ENCODE measurements at places on chromosomes 11 and 22.

GRCh38 chr11:115170133-115170815 lies 333.9 kb downstream of the CADM1 start:
- peak; percentile 32 for DNase-seq

DNA sequence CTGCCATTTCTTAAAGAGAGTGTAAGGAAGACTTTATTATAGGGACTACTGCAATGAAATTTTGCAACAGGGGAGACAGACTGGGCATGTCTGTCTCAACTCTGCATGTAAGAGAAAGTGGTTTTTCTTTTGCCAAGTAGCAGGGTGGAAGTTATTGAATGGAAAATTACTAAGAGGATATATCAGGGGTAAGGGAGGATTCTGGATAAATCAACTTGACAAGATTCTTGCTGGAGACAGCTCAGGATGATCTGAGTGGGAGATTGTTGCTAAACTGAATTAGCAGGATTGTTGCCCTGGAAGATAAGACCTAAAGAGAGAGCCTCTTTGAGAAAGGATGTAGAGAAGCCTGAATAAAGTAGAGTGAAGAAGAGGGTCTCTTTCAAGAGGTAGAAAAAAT lies 145.8 kb downstream of the LUZP2 start:
- no peak for DNase-seq

DNA sequence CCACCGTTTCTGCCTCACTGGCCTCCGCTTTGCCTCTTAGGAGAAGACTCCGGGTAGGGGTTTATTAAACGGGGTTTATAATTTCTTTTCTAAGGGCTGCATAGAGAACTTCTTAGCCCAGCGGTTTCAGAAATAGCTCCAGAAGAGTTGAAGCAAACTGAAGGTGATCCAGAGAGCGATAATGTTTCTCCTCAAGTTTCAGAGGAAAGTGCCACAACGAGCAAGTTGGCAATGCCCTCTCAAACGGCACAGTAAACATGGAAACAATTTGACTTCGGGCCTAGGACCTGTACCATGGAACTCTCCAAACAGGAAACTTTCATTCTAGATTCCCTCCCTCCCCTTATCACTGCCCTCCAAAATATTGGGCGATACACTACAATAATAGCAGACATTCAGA lies 1.0 kb downstream of the ADSL start:
- no peak for DNase-seq

DNA sequence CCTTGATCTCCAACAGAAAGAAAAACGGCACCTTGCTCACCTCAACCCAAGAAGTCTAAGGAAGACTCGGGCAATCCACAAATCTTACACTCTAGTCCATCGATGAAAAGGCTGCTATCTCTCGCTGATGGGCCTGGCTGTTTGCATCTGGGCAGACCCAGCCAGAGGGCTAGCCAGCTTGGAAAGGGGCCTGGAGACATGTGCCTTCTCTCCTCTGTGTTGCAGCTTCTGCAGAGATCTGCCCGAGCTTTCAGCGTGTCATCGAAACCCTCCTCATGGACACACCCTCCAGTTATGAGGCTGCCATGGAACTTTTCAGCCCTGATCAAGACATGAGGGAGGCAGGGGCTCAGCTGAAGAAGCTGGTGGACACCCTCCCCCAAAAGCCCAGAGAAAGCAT lies 3.2 kb downstream of the SCGB1A1 start:
- no peak for DNase-seq

- no peak for DNase-seq
Measured at GRCh38 chr11:95793116-95793515, 2.8 kb downstream of the CEP57 start.

DNA sequence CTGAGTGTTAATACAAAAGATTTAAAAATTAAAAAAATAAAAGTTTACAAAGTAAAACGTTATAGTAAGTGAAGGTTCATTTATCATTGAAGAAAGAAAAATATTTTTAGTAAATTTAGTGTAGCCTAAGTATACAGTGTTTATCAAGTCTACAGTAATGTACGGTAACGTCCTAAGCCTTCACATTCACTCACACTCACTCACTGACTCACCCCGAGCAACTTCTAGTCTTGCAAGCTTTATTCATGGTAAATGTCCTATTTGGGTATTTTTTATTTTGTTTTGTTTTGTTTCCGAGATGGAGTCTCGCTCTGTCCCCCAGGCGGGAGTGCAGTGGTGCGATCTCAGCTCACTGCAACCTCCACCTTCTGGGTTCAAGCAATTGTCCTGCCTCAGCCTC lies 8.8 kb downstream of the CASTOR1 start:
- DNase-seq: no peak

- DNase-seq: peak; percentile 33
Measured at GRCh38 chr11:78646564-78647185, 72.0 kb upstream of the NARS2 start.

- DNase-seq: peak; percentile 5
Measured at GRCh38 chr11:45158210-45158731, 11.8 kb downstream of the PRDM11 start.

- DNase-seq: no peak
Measured at GRCh38 chr11:4983841-4984240, 10.8 kb upstream of the OR51L1 start.

DNA sequence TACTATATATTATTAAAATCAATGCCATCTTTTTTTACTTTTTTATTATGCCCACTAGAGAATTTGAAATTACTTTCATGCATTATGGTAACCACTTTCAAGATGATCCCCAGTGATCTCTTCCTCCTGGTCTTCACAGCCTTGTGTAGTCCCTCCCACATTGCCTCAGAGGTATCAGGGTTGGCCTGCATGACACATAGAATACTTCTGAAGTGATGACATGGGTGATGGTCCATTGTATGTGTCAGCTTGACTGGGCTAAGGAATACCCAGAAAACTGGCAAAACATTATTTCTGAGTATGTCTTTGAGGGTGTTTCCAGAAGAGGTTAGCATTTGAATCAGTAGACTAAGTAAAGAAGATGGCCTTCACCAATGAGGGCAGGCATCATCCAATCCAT lies 14.2 kb upstream of the ISX start:
- no peak for DNase-seq

DNA sequence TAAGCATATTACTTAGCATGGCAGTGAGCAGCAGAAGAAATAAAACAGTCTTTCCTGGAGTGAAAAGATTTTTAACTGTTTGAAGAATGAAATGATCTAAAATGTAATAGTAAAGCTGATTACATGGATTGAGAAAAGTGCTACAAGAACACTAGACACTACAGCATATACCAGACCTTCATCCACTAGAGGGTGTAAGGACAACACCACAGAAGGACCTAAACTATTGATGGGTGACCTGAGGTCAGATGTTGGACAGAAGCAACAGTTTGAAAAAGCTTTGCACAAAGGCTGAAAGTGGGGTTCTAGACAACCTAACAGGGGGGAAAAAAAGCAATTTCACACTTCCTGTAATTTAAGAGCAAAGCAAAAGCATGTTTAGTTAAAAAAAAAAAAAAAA lies 97.7 kb downstream of the RBFOX2 start:
- peak; percentile 80 for DNase-seq

DNA sequence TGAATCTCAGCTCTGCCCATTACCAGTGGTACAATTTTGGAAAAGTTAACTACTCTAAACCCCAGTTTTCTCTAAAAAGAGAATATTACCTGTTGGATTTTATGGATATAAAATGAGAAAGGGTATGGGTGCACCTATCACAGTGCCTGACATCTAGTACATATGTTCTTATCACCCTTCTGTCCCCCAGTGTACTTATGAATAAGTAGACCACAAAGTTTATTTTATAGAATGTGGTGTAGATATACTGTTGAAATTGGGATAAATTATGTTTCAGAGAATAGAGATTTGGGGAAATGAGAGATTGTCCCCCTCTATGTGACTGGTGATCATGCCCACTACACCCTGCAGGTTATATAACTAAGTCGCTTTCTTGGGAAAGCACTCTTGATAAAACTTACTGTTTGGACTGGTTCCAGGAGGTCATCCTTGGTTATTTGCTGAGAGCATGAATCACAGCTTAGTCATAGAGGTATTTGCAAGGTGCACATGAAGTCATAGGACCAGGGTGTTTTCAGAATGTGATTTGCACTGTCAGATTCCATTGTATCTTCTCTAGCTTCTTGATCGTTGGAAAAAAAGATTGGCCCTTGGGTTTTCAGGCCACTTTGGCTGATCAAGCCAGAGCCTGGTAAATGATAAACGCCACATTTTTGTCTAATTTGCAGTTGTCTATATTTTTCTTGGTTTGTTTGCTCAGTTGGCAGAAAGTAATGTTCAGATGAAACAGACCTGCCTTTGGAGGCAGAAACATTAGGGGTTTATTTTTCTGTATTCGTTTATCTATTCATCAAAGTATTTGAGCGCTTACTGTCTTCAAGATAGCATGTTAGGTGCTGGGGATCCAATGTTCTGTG lies 21.3 kb downstream of the STX3 start:
- DNase-seq: no peak

- DNase-seq: no peak
Measured at GRCh38 chr22:49749885-49750510, 77.7 kb downstream of the BRD1 start.

- DNase-seq: no peak
Measured at GRCh38 chr22:47808886-47809620, 1046.6 kb downstream of the TBC1D22A start.

DNA sequence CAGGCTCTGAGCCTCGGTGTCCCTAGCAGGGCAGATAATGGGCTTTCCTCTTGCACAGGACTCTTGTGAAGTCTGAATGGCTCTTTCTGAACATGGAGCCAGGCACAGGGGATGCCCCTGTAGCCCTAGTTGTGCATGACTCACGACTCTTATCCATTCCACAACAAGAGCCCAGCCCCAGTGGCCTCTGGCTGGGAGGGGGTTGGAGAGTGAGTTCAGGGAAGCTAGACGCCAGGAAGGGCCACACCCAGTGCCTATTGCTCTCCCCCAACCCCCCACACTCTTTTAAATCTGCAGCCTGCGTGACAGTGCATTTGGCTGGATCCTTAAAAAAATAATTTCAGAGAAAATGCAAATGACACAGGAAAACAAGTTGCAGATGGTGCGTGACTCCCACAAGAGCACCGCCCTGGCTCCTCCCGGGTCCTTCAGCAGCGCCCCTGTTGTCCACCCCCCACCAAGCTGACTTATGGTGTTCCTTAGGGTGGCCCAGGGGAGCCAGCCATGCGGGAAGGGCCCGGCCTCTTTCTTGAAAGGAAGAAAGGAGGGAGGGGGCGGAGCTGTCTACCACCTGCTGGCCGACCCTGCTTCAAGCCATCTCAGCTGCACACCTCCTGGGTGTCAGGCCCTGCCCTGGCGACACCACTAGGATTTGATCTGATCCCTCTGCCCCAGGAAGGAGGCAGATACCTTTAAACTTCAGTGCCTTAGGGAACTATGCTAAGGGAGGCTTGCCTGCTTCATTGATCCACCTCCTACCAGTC lies 74.7 kb downstream of the MN1 start:
- peak; percentile 98 for DNase-seq

GRCh38 chr22:17823226-17823625 lies 49.0 kb upstream of the BID start:
- no peak for DNase-seq

- no peak for DNase-seq
Measured at GRCh38 chr22:29569011-29569678, 11.8 kb downstream of the NIPSNAP1 start.

GRCh38 chr11:124329787-124330478 lies 9.9 kb upstream of the OR8D2 start:
- DNase-seq: no peak

DNA sequence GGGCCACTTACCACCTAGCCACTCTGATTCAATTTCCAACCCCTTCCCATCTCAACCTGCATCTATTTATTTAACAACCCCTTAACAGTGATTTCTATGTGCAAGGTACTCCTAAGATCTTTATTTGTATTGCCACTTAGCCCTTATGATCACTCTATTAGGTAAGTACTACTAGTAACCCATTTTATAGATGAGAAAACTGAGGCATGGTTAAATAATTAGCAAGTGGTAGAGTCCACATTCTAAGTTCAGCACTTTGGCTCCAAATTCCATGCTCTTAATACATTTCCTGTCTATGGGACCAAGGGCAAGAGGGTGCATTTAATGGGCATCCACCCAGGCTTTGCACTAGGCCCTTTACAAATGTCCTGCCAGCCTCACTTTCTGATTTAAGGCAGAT lies 38.1 kb upstream of the CSNK2A3 start:
- DNase-seq: no peak

DNA sequence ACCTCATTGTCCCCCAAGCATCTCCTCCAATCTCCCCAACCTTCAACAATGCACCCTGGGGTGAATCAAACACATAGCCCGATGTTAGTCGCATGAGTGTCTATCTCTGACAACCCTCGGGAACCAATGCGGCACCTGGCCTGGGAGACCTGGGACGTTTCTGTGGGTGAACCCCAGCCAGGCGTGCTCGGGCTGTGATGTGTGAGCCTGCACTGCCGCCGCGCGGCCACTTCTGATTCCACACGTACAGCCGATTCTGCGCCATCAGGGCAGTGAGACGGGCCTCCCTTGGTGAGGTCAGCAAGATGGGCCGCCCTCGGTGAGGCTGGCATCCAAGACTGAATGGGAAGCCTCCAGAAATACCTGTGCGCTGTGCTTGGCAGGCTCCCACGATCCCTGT lies 5.2 kb upstream of the H19 start:
- DNase-seq: no peak

DNA sequence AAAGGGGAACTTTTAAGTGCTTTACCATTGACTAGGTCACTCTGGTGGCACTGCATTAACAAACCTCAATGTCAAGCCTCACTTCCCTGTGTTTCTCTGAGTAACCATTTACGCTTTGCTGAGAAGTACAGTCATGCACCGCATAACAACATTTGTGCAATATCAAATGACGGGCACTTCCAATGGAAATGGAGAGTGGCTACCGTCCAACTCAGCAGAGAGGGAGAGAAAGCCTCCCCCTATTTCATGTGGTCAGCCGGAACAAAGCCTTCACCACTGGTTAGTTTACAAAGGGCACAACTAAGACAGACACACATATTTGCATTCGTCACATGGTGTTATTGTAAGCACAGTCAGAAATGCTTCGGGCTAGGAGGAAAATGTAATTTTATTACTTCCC lies 117.3 kb downstream of the RASSF10 start:
- peak; percentile 58 for DNase-seq

GRCh38 chr11:1152316-1153104 lies 5.2 kb upstream of the MUC5AC start:
- peak; percentile 10 for DNase-seq

GRCh38 chr11:104870910-104871309 lies 27.4 kb downstream of the CASP12 start:
- DNase-seq: peak; percentile 54

DNA sequence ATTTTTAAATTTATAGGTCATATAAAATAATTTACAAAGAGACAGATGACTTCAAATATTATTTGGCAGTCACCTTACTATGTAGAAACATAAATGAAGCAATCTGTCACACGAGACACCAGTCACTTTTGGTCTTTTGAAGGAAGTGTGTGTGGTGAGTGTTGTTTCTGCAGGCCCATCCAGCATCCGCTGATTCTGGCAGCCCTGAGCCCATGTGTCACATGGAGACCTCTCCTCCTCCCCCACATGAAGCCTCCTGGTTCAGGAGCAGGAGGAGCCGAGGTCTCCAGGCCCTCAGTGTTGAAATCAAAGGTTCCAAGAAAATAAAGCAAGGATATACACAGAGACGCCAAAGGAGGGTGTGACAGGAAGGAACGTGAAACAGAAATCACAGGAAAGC lies 60.1 kb downstream of the ARFGAP3 start:
- no peak for DNase-seq
